Activated CD4-positive, alpha-beta T cell treated with anti-CD3 and anti-CD28 coated beads, Interleukin-2, amount 50 U/mL, for 24 hours (primary cell): ENCODE measurements at places on chromosomes 7 and 10.
A peak's percentile ranks its signal among the peaks of the same experiment; 100 is the strongest.

GRCh38 chr10:107611115-107611514 lies 446.6 kb upstream of the SORCS1 start:
- DNase-seq = no peak

DNA sequence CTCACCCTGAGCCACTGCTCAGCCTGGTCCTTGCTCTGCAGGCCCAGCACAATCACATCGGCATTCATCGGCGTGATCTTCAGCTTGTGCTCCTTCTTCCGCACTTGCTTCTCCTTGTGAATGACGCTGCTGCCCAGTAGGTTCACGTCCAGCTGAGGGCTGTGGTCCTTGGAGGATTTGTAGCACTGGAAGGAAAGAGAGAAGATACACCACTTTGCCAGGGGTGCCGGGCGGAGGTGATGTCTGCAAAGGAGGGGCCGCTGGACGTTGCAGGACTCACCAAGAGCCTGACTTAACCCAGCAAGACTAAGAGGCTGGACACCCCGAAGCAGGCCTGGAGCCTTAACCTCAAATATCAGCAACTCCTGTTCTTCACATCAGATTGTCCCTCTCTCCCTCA lies 74.8 kb downstream of the VWA2 start:
- no peak for DNase-seq

DNA sequence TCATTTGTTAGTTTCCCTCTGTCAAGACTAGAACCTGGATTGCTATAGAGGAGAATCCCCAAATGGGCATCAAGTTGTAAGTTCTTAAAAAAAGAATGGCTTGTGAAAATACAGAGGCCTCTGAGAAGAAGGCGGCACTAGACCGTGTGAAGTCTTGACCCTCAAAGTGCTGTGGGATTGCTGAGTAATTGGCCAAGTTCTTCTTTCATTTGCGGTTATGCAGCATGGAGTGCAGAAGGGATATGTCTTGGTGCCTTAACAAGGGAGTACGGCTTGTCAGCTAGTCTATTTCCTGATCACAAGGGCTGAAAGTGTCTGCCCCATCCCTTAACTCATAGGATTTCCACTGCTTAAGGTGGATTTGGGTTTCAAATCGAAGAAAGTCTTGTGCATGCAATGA lies 81.2 kb downstream of the MKX start:
- DNase-seq = no peak

DNA sequence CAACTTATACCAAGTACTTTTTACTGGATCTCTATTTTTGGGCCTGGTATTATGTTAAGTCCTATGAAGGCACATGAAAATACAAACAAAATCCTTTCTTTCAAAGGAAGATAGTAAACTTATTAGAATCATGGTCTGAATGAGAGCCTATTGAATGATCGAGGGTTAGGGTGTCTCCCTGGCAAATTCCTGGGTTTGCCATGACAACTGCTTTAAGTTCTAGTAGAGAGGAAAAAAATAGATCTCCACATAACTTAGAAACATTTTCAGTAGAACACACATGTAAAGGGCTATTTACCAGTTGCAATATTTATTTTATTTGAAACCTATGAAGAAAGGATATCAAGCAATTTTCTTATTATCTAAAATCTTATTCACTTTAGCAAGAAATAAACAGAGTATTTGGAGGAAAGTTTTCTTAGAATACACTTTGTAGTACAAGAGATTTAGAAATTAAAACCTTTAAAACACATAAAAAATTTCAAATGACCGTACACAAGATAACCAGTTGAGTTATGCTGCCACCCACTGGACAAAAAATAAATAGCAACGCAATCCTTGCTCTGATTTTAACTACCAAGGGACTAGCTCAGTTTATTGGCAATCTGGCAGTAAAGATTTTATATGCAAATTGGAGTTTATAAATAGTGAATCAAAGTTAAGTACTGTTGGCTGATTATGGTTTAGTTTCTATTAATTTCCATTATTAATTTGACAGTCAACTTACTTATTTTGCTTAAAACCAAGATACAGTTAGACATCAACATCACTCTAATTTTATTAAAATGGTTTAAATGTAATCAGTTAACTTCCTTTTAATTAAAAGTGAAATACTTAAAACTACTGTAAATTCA lies 33.9 kb downstream of the CACUL1 start:
- peak; percentile 26 for DNase-seq

- DNase-seq = no peak
These were observed 119.8 kb downstream of the ITGB8 start for GRCh38 chr7:20450536-20450935.

DNA sequence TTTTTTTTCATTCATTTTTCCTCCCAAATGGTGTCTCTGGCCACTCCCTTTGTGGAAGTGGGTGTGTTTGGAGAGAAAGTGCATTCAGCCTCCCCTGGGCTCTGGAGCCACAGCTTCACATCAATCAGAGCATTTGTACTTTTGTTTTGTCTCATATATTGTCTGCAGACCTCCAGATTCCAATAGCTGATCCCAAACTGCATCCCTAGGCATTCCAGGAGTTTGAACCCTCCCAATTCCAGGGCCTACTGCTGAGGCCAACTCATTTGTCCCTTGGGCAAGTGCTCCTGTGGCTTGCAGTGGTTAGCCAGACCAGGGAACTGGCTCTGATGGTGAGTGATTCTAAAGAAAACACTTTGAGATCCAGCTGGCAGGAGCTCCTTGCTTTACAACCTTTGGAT lies 163.3 kb downstream of the IPMK start:
- no peak for DNase-seq

GRCh38 chr10:15043674-15044073 lies at the start of gene OLAH:
Gene OLAH (plus strand): TSS chr10:15043943. CDS start chr10:15047289, 3,346 bp downstream.
- no peak for DNase-seq

GRCh38 chr10:33155720-33156638 lies 178.5 kb downstream of the NRP1 start:
- no peak for DNase-seq

GRCh38 chr7:18363751-18364380 lies 131.7 kb upstream of the HDAC9 start:
- DNase-seq = no peak

DNA sequence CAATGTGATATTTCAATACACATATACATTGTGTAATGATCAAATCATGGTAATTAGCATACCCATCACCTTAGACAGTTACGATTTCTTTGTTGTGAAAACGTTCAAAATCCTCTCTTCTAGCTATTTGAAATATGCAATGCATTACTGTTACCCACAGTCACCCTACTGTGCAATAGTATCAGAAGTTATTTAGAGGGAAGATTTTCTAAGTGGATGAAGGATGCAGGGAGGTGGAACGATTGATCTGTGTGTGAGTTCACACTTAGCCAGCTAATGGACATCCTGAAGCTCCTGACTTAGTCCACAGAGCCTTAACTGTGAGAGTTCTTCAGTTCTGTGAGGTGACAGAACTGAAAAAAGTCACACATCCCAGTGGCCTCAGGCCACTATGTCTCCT lies 97.2 kb upstream of the LAMB4 start:
- DNase-seq = no peak

- DNase-seq = no peak
These were observed 443 bp downstream of the CRHR2 start for GRCh38 chr7:30681815-30682211.

- no peak for DNase-seq
These were observed 80.6 kb downstream of the GSAP start for GRCh38 chr7:77335581-77335980.

GRCh38 chr10:63763744-63764143 lies 242.5 kb downstream of the REEP3 start:
- DNase-seq = no peak

- DNase-seq = no peak
These were observed 8.6 kb downstream of the AOC1 start for GRCh38 chr7:150860978-150861295.

GRCh38 chr7:51706851-51707250 lies 390.2 kb upstream of the COBL start:
- no peak for DNase-seq

DNA sequence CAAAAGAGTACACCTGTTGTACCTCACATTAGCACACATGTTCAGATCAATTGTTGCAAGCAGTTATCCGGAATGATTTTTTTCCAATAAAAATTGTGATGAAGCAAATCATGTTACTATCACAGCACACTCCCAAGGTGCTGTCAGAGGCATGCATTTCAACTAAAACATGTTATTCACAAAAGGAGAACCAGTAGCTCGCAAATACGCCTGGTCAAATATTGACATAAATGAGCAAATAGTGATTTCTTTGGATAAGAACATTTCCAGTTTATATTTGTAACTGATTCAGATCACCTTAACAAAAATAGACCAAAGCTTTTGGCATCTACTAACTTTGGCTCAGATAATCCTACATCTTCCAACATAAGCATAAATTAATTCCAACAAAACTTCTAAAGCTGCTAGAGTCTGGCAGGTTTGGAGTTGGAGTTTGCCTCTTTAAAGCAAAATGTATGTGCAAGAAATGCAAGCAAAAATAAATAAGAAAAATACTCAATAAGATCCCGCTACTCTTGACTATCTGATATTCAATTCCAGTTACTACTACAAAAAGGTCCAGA lies 208.0 kb downstream of the SFMBT2 start:
- no peak for DNase-seq

GRCh38 chr7:148060724-148061123 lies 529.8 kb upstream of the C7orf33 start:
- no peak for DNase-seq

DNA sequence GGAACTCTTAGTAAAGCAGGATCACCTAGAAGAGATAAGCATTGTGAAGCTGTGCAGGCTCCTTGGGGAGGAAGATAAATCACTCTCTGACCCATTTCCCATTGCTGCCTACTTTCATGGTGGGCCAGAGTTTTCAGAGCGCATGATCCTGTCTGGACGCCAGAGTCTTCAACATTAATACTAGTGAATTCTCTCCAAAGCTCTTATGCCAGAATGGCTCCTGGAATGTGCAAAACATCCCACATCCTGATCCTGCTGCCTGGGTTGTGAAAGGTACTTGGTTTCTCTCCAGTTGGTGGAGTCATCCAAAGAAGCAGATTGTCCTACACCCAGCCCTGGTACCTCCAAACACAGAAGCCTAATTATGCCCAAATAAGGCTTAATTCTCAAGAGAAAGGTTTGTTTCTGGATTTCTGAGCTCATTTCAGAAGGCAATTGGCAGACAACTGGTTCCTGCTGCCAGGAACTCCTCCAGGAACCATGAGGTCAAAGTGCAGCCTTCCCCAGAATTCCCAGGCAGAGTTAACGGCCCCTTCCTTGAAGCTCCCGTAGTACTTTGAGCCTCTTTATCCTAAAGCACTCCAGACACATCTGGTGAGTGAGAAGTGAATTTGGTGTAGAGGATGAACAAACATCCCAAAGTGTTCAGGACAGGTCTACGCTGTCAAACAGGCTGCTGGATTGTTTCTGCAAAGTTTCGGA lies 495.2 kb downstream of the PLXNA4 start:
- DNase-seq = no peak

DNA sequence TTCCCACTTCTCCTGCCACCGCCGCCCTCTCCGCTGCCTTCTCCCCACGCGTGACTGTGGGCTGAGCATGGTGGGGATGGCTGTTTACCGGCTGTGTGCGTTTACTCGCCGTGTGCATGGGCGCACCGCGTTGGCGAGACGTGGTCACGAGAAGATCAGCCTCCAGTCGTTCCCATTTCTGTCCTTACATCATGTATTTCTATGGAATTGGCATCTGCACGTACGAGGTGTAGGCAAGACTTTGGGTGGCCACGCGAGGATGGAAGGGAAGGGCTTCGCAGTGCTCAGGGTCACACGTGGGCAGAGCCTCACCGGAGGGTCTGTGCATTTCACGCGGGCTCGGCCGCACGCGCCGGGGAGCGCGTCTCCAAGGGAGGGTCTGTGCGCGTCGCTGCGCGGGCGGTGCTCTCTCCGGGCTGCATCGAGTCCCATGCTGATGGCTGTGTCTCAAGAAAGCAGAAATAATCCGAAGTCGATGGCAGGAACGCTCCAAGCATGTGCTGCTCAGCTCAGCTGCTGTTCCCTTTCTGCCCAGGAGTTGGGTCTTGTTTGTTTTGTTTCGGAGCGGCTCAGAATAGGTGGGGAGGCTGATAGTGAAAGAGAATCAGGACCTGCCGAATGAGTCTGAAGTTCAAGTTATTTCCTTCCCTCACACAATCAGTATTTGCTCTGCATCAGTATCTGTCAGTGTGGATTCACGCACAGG lies 973 bp downstream of the CAMK1D start:
- no peak for DNase-seq

GRCh38 chr7:831596-832166 lies 595 bp upstream of the SUN1 start:
- peak; percentile 43 for DNase-seq

GRCh38 chr10:60564475-60564874 lies 174.8 kb upstream of the ANK3 start:
- no peak for DNase-seq

DNA sequence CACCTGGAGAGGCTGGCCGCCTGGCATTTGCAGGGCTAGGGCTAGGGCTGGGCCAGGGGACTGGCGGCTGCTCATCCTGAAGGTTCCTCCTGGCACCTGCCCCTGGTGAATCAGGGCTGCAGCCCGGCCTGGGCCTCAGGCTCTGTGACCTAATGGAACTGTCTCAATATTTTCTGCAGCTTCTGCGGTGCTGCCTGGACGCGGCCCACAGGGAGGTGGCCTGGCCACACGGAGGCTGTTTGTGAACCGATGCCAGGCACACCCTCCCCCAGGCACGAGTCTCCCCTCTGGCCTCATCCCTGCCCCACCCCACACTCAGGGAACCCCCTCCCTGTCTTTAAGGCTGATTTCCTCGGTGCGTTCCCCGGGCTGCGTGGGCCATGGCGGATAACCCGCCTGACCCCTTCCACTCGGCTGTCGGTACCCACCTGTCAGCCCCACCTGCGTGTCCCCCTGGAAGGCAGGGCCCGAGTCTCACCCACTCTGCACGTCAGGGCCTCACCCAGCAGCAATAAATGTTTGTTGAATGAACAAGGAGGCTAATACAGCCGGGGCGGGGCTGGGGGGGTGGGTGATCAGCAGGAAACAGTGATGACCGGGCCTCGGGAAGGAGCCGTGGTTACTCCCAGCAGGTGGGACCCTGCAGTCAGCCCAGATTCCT lies 54.5 kb upstream of the DNAJB6 start:
- DNase-seq = no peak

GRCh38 chr10:61169294-61169693 lies 225.3 kb upstream of the RHOBTB1 start:
- no peak for DNase-seq
